NCI-H2171 (cell line): ENCODE measurements at places on chromosomes 7 and 10.

DNA sequence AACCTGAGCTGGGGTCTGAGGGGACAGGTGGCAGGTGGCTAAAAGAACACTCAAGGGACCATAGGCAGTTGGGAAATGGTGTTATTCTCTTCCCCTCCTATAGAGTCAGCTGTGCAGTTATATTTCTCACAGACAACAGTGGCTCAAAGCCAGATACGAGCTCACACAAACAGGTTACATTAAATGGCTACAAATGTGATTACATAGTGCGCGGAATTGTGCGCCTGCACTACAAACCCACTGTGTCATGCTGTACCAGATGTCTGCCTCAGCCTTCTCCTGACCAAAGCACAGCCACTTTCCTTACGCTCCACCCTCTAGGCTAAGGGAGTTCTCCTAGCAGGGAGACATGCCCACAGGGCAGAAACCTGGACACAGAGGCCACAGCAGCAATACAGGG is 387.2 kb downstream of the CNTNAP2 start:
- peak; percentile 68 for DNase-seq

DNA sequence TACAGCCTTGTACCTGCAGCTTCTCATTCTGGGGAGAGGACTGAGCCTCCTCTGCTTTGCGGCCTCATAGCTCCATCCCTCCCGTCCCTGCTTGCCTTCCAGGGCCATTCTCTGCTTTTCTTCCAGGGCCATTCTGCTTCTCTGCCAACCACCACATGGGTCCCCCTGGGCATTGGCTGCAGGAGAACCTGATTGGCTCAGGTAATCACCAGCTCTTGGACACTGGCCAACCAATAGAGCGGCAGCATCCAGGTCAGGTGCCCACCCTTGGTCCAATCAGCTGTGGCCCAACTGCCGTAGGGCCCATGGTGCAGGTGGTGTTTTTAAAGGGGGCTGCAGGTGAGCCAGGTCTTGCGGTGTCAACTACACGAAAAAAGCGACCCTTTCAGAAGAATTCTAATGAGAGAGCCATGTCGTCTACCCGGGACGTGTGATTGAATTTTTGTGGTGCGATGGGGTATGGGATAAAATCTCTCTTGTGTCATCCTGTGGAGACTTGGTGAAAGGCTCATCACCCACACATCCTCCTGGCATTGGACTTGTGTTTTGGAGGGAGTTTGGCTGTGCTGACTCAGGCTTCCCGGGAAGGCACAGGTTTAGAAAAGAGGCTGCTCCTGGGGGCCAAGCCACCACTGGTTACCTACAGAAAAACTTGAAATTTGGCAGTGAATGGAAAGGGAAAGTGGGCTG is 46.0 kb upstream of the PODXL start:
- peak; percentile 97 for DNase-seq

DNA sequence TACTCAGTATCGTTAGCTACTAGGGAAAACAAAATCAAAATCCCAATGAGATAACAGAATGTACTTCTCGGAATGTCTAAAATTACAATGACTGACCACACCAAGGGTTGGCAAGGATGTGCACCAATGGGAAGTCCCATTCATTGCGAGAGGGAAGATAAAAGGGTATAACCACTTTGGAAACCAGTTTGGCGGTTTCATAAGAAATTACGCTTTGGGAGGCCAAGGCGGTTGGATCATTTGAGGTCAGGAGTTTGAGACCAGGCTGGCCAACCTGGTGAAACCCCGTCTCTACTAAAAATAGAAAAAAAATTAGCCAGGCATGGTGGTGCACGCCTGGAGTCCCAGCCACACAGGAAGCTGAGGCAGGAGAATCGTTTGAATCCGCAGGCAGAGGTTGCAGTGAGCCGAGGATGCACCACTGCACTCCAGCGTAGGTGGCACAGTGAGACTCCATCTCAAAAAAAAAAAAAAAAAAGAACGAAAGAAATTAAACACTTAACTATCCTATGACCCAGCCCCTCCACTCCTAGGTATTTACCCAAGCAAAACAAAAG is 7.6 kb downstream of the HACD1 start:
- DNase-seq = peak; percentile 18

GRCh38 chr7:137731436-137731835 is 115.3 kb downstream of the DGKI start:
- no peak for DNase-seq

GRCh38 chr7:132551439-132551838 is 24.8 kb downstream of the PLXNA4 start:
- DNase-seq = no peak

- DNase-seq = no peak
These were observed 350.4 kb upstream of the ETV1 start for GRCh38 chr7:14339861-14340260.

DNA sequence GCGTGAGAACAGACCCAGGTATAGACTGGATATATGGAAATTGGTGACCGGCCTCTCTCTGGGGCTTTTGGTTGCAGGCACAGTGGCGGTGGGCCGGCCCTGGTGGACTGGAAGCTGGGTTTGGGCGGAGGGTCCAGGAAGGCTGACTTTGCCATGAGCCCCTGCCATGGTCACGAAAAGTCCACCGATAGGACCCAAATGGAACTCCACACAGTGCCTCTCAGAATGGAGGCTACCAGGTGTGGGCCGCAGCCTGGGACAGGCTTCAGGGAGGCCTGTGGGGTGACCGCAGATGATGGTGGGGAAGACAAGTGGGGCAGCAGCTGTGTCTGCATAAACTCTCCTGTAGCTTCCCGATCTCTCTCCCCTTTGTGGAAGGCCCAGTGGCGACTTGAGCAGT is 123.2 kb downstream of the DNAJB6 start:
- no peak for DNase-seq

DNA sequence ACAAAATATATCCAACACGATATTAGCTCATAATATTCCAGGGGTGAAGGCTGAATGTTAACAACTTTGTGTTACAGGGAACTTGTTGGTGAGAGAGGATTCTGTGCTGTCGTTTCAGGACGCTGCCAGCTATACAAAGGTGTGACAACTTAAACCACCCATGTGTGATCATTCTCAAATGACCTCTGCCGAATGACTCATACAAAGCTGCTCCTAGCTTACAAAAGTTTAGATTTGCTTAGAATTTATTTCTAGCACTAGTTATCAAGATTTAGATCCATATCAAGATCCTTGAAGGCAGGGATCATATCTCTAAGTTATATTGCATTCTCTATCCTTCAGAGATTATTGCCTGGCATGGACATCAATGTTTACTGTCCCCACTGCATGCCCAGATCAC is 65.3 kb downstream of the COBL start:
- DNase-seq = no peak

GRCh38 chr7:93140582-93141191 is 7.5 kb downstream of the SAMD9L start:
- no peak for DNase-seq

GRCh38 chr7:91424371-91424770 is 160.1 kb downstream of the FZD1 start:
- DNase-seq = peak; percentile 95

GRCh38 chr7:93211228-93211818 is 14.9 kb downstream of the HEPACAM2 start:
- no peak for DNase-seq

DNA sequence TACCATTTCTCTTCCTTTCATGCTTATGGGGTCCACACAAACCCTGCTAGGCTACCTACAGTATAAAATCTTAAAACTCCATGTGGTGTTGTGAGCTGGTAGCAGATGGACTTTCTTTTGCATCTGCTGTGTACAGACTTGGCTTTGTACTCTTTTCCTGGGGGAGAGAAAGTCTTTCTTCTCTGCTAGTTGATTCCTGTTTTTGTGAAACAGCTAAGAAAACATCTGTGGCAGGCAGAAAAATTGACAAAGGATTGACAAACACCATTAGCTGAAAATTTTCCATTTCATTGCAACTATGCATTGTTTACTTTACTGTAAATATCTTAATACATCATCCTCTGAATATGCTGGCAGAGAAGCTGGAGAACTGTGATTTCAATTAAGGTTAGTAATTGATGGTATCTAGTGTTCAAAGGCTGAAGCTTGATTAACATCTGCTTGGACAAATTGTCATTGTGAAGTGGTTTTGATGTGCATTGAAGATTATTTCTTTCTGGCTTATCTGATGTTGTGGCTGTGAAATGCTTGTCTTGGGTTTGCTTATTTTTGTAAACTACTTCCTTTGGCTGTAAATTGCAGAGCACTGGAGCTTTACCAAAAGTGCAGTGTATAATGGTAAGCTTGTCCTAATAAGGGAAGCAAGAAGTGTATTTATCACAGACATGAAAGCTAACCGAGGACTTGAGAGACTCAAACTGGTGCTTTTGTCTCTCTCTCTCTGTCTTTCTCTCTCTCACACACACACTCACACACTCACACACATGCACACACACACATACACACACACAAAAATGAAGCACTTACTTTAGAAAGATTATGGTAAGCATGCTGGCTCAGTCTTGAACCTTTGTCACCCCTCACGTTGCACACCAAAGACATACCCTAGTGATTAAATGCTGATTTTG is at the start of gene FOXP2:
Gene FOXP2 (plus strand): TSS at position 660 of the 908 bp plus-strand sequence. CDS start 11,697 bp downstream, outside the sequence.
- peak; percentile 80 for DNase-seq

GRCh38 chr7:28192786-28193585 is 12.4 kb upstream of the JAZF1 start:
- no peak for DNase-seq

- DNase-seq = no peak
These were observed 18.8 kb downstream of the NRF1 start for GRCh38 chr7:129630341-129630740.

DNA sequence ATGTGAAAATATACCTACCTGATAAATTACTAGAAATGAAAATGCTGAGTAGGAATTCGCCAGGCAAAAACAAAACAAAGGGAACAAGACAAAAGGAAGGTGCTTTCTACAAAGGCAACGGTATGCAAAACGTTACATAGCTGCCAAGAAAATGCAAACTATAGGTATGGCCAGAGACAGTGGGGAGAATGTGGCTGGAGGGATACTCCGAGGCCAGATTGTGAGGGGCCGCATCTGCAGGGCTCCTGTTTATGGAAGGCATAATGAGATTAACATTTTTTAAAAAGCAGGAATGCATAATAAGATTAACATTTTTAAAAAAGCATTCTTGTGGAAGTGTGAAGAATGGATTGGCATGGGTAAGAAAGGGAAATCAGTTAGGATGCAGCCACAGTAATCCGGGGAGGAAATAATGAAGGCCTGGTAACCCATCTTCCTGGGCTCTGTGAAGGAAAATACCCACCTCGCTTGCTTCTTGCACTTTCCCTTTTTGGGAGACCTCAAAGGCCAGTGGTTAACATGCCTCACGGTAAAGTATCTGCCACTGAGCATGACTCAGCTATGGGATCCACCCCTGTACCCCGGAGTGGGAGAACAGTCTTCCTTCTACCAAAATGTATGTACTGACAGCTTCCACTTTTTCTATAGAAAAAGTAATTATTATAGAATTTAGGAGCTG is 145.8 kb upstream of the LRRN3 start:
- no peak for DNase-seq

DNA sequence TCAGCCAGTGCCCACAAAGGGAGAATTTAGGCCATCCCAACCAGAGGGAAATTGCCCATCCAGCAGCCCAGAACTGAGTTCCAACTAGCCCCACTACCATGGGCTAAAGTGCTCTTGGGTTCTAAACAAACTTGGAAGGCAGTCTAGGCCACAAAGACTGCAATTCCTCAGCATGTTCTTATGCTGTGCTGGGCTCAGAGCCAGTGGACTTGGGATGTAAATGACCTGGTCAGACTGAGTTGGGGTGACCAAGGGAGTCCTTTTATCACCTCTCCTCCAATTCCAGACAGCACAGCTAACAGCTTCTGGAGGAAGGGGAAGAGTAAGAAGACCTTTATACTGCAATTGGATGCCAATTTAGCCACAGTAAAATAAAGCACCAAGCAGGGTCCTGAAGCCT is 607.2 kb upstream of the KCND2 start:
- no peak for DNase-seq

- no peak for DNase-seq
These were observed 29.1 kb downstream of the CDCA7L start for GRCh38 chr7:21916629-21917028.

GRCh38 chr7:325051-325798 is 35.3 kb downstream of the FOXL3 start:
- no peak for DNase-seq

- DNase-seq = no peak
These were observed 252.9 kb downstream of the WDR37 start for GRCh38 chr10:1308962-1309616.

GRCh38 chr10:17244700-17245365 is 16.8 kb downstream of the VIM start:
- DNase-seq = no peak

GRCh38 chr10:51972733-51973346 is 273.4 kb upstream of the CSTF2T start:
- DNase-seq = no peak

DNA sequence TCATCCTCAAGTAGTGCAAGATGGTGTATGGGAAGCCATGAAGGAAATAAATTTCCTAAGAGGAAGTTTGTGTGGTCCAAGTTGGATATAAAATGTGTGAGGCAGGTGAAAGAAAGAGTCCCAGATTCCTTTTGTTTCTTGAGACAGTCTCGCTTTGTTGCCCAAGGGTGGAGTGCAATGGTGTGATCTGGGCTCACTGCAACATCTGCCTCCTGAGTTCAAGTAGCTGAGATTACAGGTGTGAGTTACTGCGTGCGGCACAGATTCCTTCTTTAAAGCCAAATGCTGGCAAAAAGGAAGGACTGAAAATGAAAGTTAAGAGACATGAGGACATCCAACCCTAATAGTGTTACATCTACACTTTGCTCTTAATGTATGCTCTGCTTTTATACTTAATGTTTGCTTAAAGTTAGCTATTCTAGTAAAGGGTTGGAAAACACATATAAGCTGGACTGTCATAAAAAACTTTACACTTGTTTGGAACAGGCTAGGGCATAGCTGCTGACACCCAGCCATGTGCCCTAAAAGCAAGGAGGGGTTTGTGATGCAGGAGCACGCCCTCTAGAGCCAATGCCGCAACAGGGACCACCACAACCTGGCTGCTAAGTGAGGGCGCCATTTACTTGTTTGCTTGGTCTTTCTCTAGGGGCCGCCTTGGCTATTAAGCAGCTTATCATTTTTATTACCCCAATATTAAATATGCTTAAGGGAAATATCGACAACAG is 34.5 kb downstream of the CLEC2L start:
- no peak for DNase-seq
